T-helper 2 cell treated with Interferon-gamma antibody and Interleukin-4, amounts not matched to agents 5 μg/mL and 100 μg/mL, for 36 hours (primary cell): ENCODE measurements at places on chromosomes 5 and 9.
A peak's percentile ranks its signal among the peaks of the same experiment; 100 is the strongest.

- DNase-seq: no peak
These were observed 910 bp downstream of the ENG start for GRCh38 chr9:127853312-127854183.

DNA sequence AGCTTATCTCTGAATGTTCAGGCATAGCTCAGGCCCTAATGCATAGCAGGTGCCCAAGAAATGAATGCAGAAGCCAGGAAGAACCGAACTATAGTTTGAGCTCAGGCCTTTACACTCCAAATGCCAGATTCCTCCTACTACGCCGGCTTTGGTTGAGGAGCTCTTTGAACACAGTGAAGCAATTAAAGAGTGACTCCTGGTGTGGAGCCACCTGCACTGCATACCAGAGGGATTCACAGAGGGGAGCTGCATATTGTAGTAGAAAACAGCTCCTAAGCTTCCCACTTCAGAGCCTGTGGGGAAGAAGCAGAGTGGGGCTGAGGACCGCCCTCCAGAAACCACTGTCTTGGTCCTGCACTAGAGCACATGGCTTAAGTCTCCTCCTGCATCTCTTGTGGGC is 14.5 kb upstream of the KCNMB1 start:
- no peak for DNase-seq

GRCh38 chr9:13023498-13023897 is 248.7 kb downstream of the LURAP1L start:
- DNase-seq: no peak

DNA sequence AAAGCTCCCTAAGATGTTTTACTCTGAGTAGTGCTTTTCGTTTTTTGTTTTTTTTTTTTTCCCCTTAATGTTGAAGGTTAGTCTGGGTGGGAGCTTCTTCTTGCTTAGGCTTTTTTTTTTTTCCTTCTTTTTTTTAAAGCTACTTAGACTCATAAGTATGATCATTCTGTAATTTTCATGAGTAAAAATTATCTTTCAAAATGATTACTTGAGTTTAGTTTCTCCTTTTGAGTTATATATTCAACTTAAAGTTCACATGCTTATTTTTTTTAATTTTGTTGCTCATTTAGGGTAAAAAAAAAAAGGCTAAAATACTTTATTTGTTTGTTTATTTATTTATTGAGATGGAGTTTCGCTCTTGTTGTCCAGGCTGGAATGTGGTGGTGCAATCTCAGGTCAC is 2.9 kb downstream of the RBM27 start:
- no peak for DNase-seq

DNA sequence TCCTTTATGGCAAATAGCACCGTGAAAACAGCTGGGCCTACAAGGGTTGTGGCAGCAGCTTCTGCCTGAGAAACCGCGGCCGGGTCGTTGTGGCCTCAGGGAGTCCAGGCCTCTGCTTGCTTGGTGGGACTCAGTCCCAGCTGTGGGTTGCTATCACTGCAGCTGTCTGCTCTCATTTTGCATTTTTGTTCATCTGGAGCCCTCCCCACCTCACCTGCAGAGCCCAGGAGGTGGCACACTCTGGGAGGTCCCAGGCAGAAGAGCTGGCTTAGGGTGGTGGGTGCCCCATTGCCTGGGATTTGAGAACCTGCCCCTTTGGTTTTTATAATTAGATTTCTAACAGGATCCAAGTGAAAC is 138.4 kb downstream of the GADD45G start:
- DNase-seq: peak; percentile 41

GRCh38 chr5:180352116-180353047 is 754 bp downstream of the GFPT2 start:
- no peak for DNase-seq

GRCh38 chr5:107532169-107532878 is 138.4 kb downstream of the EFNA5 start:
- no peak for DNase-seq

GRCh38 chr5:181084621-181085195 is 44.6 kb downstream of the BTNL9 start:
- DNase-seq: no peak

DNA sequence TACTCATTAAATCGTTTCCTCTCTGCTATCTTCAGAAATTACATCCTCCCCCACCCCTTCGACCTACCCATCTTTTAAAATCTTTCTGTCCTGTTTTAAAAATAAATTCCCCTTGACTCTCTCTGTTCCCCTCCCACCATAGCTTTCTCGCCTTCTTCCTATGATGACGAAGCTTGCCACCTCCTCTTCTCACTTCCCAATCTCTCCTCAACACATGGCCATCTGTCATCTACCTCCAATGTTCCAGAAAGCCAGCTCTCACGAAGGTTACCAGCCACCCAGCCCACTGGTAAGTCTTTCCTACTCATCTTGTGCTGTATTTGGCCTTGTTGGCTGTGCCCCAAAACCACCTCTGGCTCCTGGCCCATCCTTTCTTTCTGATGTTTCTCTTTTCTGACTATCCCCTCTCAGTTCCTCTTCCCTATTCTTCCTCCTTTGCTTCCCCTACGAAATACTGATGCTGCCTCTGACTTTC is 346.3 kb downstream of the ENC1 start:
- no peak for DNase-seq

GRCh38 chr9:126436545-126437267 is 110.1 kb downstream of the MVB12B start:
- no peak for DNase-seq

DNA sequence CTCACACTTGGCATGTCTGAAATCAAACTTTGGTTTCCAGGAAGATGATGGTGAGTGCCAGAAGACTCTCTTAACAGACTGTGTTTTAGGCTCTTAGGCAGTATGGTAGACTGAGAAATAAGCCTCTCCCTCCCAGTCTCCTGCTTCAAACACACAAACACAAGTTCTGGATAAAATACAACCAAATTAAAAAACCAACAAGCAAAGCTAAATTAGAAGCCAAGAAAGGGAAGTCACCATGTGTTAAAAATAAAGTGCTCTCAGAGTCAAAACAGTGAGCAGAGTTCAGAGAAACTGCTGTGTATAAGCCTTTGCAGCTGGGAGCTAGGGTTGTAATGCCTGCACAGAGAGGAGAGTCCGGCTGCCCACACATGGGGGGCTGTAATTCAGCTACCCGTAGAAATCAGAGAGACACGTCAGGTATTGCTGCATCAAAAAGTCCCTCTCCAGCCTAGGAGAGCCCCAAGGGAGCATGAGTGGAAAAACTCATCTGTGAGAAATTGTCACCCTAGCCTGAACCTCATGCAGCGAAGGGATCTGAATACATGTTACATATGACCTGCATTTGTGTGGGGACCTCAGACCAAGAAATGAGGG is 62.6 kb downstream of the ANGPTL2 start:
- no peak for DNase-seq

DNA sequence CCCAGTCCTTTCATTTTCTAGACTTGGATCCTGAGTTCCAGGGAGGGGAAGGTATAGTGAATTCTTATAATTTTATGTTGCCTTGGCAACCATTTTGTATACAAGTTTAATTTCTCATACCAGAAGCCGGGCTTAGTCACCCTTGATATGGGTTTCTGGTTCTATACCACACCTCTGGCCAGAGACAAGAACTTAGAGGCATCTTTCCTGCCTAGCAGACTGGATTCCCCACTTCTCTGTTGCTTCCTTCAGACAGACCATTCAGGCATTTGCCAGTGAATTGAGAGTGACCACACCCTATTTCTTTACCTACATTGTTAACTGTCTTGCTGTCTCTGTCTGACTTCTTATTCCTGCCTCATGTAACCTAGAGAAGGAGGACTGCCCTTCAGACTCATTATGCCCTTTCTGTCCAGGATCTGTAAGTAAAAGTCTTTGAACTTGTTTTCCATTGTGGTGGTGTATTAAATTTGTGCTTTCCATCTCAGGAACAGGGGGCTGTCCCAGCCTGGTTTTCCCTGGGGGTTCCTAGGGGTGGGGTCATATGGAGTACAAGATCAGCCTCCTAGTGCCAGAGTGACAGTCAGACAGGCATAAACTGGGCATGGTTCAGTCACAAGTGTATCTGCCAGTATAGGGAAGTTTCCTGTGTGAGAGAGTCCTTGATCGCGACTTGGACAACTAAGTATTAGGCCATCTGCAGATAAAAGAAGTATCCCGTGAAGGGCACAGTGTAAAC is 27.4 kb downstream of the TNFSF8 start:
- DNase-seq: no peak

DNA sequence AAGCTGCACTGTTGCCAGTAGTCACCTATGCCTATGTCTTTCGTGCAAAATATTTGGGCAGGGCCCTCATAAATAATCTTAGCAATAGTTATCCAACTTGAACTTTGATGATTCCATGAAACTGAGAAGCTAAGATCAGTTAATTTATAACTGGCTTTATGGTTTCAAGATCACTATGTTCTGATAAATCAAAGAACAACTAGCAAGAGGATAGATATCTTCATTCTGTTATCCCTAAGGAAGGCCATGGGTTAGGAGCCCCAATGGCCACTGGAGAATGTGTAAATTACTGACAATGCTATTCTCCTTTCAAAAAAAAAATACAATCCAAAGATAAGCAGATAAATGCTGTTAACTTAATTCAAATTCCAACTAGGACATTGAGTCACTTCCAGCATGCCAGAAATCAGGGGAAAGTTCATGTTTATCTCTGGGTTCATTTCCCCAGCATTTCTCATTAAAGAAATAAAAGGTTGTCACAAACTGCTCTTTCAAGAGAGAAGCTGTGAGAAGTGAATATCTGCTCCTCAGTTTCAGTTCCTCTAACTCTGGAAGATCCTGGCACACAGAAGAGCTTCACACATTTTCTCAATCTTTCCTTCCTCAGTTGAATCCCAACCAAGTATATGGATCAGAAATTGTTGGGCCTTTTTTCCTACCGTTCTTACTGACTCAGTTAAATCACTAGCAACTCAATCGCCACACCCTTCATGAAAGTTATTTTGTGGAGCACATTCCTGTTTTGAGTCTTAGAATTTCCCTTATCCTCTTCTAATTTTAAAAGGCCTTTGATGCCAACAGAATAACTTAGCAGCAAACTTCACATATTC is 59.6 kb upstream of the SLC1A1 start:
- no peak for DNase-seq

GRCh38 chr9:27847818-27848217 is 274.5 kb upstream of the C9orf72 start:
- DNase-seq: no peak

DNA sequence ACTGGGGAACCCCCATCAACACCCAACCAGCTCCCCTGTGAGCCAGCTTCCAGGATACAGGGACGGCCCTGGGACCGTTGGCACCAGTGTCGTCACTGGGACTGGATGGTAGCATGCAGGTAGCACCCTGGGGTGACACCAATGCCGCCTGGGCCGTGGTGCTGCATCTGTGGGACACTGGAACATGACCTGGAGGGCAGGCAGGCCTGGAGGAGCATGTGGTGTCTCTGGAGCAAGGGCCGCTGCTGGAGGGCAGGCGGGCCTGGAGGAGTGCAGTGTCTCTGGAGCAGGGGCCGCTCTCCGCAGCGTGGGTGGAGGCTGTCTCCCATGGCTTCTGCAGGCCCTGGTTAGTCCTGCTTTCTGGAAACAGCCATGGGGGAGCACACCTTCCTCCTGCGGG is 13.1 kb downstream of the LPCAT1 start:
- DNase-seq: no peak

DNA sequence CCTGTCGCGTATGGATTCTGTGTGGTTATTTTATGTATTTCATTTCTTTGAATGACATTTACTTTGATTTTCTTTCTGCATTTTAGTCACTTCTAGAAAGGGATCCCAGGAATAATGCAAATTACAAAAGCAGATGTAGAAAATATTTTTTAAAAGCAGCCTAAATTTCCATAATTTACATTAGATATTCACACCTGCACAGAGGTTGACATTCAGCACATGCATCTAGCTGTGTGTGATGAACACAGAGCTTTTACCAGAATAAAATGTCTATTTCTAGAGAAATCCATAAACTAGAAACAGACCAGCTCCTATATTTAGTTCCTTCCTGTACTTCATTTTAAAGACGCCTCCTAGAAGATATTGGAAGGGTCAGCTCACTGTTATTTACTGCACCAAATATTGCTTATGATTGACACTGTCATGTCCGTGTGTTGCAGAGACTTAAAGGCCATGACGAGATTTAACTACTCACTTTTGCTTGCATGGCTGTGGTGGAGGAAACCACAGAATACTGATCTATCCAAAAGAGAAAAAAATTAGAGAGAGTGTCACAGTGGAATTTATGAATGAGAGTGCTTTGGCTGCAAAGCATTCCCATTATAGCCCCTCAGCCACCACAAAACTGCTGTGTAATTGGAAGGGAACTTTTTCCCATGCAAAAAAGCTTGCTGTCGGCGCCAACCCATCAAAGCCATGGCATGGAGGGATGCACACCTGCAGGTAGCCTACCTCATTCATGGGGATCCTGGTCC is 58.1 kb downstream of the EBF1 start:
- no peak for DNase-seq

GRCh38 chr9:133592731-133593409 is 16.3 kb downstream of the FAM163B start:
- DNase-seq: no peak

GRCh38 chr5:95728494-95729114 is 2.5 kb upstream of the RHOBTB3 start:
- no peak for DNase-seq

DNA sequence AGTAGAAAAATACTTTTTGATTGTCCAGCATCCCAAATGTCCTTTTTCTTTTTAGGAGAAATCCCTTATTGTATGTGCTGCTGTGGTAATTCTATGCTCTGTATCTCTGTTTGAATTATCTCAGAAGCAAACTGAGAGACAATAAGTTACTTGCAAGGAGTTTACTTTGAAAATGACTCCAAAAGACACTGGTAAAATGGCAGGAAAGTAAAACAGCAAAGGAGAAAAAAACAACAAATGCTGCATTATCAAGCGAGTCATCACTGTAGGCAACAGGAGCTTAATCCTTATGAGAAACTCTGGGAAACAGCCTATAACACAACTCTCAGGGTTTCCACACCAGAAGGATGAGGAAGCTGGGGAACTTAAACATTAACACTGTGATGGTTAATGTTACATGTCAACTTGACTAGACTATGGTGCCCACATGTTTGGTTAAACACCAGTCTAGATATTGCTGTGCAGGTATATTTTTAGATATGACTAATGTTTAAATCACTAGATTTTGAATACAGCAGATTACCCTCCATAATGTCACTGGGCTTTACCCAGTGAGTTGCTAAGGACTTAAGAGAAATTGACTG is 92.6 kb upstream of the GAS1 start:
- DNase-seq: no peak

DNA sequence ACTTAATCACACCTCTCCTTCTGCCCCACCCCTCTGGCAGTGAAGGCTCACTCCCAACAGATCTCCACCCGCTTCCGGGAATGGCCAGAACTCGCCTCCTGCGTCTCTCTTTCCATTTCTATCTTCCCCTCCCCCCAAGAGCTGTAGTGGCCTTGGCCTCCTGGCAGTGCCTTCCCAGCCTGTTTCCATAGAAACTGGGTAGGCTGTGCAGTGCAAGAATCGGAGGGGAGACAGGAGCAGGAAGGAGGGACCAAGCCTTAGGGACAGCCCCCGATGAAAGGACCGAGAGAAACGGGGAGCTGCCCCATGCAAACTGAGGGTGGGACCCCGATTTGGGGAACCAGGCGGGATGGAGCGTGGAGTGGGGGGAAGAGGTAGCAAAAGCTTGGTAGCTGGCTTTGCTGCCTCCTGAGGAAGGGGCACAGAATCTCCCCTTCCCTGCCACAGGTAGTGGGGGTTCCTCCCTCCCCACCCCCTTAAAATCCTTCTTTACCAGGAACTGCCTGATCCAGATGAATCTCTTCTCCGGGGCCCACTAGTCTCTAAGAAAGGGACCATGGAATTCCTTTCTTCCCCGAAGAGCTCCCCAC is 4.5 kb upstream of the PCDH1 start:
- DNase-seq: no peak
